ENCODE measurements at places on chromosomes 4 and X.

- DNase-seq: no peak
Observed at GRCh38 chr4:42732776-42733175, 75.9 kb upstream of the ATP8A1 start.

- no peak for DNase-seq
Observed at GRCh38 chr4:88697141-88697540, 488 bp downstream of the NAP1L5 start.

GRCh38 chr4:58247792-58248191 is 1137.6 kb upstream of the IGFBP7 start:
- no peak for DNase-seq

GRCh38 chrX:132443196-132444135 is 45.4 kb downstream of the MBNL3 start:
- no peak for DNase-seq

DNA sequence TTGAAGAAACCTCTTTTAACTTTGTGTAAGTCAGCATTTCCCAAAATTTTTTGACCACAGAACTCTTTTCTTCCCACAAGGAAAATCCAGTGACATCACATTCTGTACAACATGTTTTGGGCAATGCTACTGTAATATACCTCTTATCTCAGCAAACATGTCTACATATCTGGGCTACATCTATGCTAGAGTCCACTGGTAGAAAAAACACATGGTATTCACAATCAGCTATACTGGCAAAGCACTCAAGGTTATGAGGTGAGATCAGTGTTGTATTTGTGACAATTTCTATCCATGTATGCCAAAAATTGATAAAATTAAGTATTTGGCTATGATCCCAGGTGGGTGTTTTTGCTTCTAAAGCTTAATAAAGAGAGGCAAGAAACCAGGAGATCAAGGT is 98.0 kb downstream of the ATP11C start:
- DNase-seq: no peak

DNA sequence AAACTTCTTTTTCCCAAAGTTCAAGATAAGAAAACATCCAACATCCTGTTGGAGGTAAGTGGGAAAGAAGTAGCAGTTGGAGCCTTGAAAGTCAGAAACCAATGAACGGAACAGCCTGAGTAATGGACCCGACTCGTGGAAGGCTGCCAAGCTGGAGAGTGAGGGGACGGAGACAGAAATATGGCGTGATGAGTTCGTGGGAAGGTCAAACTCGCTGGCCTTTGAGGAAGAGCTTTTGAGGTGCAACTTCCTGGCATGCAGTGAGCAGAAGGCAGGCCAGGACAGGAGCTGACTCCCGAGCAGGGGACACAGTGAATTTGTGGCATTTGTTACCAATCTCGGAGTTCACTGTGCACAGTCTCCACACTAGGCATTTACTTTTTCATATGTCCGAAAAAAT is 1.0 kb upstream of the TRIML1 start:
- DNase-seq: no peak

GRCh38 chr4:96073461-96073860 is 233.6 kb downstream of the PDHA2 start:
- no peak for DNase-seq

GRCh38 chr4:3644849-3645627 is 112.8 kb upstream of the LRPAP1 start:
- DNase-seq: no peak
